ENCODE measurements at places on chromosomes 2 and 18.

DNA sequence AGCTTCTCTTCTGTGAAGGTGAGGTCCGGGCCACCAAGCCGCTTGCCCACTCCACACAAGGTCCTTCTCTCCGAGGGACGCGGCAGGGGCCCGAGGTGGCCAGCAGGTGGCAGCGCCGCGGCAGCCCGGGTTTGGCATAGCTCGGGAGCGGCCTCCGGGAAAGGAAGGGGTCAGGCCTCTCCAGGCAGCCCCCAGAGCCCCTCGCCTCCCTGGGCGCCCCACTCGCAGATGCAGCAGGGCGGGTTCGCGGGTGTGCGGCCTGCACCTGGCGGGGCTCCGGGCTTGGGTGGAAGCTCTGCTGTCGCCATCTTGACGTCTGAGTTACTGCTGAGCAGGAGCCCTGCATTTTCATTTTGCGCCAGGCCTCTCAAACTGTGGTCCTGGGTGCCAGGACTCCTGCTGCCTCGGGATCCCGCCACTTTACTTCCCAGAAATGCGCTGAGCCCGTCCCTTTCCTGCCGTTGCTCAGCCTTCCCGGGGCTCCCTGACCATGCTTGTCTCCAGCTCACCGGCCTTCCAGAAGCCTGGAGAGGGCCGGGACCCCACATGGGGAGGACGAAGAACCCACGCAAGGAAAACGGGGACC lies 18.6 kb upstream of the NCL start:
- peak; percentile 75 for DNase-seq
- H3K27me3 ChIP-seq = no peaks in the 10 kb centered on the region
- H3K4me3 ChIP-seq = peak overlapping the region; percentile 74
- no peaks in the 10 kb centered on the region for H3K36me3 ChIP-seq

GRCh38 chr18:11323359-11323819 lies 174.0 kb upstream of the PIEZO2 start:
- H3K27ac ChIP-seq = no peak overlapping the region
- no peak for DNase-seq
- no peak overlapping the region for H3K4me3 ChIP-seq

GRCh38 chr18:3529601-3530000 lies 79.6 kb downstream of the TGIF1 start:
- no peaks in the 10 kb centered on the region for H3K36me3 ChIP-seq
- peaks cover 15% of the 10 kb centered on the region for H3K4me1 ChIP-seq
- no peak overlapping the region for H3K27ac ChIP-seq
- no peaks in the 10 kb centered on the region for H3K27me3 ChIP-seq
- DNase-seq = no peak

- H3K4me1 ChIP-seq = no peaks in the 10 kb centered on the region
- no peaks in the 10 kb centered on the region for H3K36me3 ChIP-seq
- H3K4me3 ChIP-seq = no peak overlapping the region
- no peak for DNase-seq
Measured at GRCh38 chr2:229511524-229511923, 202.8 kb downstream of the DNER start.

DNA sequence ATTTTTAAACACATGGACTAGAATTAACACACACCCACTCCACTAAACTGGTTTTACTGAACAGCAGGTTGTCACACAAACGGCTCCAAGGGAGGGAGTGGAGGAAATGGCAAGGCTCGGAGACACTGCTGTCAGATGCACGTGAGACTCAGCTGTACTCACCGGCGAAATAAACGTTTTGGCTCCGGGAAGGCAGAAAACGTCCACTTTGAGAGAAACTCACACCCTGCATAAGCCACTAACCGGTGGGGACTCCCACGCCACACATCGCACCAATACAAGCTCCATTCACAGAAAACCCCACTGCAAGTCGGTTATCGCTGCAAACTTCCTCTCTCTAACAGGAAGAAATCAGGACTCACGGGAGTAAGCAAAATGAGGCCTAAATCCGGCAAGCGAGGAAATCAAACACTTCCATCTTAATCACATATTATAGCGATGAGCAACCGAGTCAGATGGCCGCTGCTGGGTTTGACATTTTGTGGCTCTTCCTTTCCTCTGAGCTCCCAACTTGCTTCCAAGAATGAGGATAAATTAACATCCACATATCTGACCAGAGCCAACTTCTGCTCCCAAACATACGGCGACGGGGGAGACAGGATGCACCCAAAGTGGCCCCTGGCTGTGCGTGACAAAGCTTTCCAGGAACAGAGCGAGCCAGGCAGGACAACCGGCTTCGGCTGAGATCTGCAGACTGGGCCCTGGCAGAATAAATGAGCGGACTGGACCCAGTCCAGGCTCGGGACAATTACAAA lies 63.5 kb downstream of the HDAC4 start:
- peaks cover 20% of the 10 kb centered on the region for H3K4me1 ChIP-seq
- no peaks in the 10 kb centered on the region for H3K36me3 ChIP-seq
- H3K27me3 ChIP-seq = no peaks in the 10 kb centered on the region
- H3K4me3 ChIP-seq = no peak overlapping the region
